ENCODE measurements at places on chromosomes 5 and 9.

DNA sequence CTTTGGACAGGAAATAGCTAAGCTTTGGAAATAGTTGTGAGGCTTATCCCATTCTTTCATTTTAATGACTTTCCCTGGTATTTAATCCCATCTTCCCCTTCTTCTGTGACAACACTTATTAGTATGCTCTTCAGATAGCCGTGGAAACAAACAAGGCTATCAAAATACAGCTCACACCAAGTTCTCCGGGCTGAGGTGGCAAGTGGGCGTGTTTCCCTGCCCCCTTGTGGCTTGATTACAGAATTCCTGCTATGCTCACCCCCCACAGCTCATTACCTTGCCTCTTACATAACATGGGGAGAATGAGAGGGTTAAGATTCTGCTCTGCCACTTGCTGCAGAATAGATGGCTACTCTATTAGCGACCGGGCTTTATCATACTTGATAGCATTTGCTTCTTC, 437.1 kb upstream of the TLE4 start:
- peak; percentile 15 for DNase-seq

- DNase-seq: no peak
Observed at GRCh38 chr5:5437227-5438172, 15.0 kb downstream of the ICE1 start.

DNA sequence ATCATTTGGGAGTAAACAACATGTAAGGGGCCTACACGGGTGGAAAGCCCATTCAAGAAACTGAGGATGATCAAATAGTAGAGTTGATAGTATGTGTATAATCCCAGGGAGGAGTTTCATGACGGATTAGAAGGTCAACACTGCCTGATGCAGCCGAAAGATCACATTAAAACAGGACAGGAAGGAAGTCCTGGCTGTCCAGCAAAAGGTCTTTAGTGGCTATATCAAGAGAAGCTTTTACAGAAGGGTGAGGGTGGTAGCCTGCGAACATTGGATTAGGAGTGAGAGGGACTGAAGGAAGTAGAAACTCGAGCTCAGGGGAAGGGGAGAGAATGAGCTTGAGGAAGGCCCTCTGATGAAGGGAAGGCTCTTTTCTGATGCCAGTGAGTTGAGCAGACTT, 36.0 kb downstream of the DOCK8 start:
- DNase-seq: no peak

- DNase-seq: no peak
Observed at GRCh38 chr5:25763781-25764180, 1119.0 kb upstream of the CDH10 start.

DNA sequence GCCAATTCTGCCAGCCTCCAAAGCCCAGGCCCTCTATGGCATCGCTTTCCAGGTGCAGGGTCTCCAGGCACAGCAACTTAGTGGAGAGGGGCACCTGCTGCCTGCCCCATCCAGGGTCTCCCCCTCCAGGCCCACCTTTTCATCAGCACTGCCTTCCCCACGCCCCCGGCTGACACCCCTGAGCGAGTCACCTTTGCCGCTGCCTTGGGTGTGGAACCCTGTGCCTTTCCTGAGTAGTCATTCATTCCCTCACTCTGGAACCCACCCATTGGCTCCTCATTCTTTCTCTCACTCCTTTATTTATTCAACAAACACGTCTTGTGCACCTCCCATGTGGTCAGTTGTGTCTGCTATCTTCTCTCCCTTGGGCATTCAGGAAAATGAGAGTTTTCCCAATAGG, 14.5 kb upstream of the RPL26L1 start:
- DNase-seq: no peak
